SK-N-SH treated with all-trans-retinoic acid at 6 μM for 48 hours (cell line): ENCODE measurements at places on chromosomes 11 and 22.

DNA sequence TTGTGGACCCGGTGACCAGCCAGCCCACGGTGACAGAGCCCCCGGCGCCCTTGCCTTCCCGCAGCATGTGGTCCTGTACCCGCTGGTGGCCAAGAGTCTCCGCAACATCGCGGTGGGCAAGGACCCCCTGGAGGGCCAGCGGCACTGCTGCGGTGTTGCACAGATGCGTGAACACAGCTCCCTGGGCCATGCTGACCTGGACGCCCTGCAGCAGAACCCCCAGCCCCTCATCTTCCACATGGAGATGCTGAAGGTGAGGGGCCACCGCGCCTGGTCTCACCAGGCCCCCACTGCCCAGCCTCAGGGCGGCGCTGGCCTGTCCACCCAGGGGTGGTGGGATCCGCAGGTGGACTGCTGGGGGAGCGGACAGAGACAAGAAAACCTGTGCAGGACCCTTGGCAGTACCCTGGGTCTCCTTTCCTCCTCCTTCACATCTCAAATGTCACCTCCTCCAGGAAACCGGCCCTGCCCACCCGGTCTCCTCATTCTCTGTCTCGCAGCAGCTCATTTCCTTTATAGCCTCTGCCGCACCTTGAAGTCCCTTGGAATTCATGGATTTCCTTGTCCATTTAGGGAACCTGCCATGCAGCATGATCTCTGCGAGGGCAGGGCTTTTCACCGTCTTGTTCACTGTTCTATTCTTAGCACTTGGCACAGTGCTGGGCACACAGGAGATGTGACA lies 6.5 kb downstream of the AIP start:
- ATAC-seq: no peak

GRCh38 chr11:3853899-3854659 lies 1.4 kb upstream of the STIM1 start:
- no peak for ATAC-seq

- peak; percentile 92 for ATAC-seq
These were observed 1054.7 kb upstream of the CNTN5 start for GRCh38 chr11:97965849-97966646.

DNA sequence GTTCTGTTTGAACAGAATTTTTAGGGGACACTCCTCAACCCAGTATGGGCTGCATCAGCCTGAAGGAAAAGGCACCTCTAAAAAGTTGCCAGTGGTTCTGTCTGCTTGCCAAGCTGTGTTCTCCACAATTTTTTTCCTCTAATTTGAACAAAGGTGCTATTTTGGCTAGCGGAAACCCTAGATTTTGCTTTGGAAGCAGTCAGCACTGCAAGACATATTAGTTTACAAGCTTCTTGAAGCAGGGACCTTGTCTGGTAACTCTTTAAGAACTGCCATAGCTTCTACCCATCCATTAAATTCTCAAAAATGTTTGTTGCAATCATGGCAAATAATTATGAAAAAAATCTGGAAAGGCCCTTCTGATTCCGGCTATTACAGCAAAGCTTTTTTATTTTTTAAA lies 75.6 kb upstream of the HEPHL1 start:
- ATAC-seq: no peak

DNA sequence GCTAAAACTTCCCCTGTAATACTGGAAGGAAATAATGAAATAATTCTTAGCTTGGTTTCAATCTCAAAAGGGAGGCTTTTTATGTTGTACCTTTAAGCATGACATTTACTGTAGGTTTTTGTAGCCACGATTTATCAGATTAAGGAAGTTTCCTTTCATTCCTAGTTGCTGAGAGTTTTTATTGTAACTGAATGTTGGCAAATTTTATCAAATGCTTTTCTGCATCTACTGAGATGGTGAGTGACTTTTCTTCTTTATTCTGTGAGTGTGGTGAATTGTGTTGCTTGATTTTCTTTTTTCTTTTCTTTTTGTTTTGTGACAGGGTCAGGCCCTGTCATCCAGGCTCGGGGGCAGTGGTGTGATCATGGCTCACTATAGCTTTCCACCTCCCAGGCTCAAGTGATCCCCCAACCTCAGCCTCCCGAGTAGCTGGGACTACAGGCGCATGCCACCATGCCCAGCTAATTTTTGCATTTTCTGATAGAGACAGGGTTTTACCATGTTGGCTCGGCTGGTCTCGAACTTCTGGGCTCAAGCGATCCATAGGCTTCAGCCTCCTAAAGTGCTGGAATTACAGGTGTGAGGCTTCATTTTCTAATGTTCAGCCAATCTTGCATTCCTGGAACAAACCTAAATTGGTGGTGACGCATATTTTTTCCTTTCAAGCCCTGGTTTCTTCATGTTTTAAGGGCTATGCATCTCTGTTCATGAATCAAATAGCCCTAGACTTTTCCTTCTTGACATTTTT lies 26.2 kb downstream of the SUSD2 start:
- peak; percentile 48 for ATAC-seq

DNA sequence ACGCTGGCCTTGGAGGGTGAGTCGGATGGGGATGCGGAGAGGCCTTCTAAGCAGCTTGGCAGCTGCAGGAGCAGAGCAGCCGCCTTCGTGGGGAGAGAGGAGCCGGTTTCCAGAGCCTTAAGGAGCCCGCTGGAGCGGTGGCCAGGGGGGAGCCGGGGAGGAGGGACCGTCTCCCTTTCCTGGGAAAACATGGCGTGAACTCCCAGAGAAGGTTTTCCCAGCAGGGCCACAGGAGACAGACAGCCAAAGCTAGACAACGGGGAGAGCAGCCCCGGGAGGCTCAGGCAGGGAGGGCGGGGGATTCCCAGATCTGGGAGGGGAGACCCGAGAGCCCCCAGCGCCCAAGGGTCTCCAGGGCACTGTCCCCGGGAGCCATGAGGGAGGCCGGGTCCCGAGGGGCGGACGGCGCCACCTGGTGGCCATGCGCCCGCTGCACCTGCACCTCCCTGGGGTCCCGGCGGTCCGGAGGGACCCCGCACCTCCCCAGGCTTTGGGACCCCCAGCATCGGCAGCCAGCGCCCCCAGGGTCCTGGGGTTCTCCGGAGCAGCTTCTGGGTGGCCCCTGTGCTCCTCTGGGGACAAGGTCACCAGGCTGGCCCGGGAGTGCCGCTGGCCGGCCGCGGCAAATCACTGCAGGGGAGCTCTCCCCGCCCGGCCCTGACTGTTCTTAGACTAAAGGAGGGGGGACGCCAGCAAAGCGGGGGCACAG lies 2.4 kb upstream of the SYT8 start:
- peak; percentile 78 for ATAC-seq

GRCh38 chr11:31643857-31644256 lies 134.3 kb downstream of the ELP4 start:
- ATAC-seq: peak; percentile 83

GRCh38 chr11:77723024-77723423 lies 85.4 kb upstream of the CLNS1A start:
- ATAC-seq: no peak

- no peak for ATAC-seq
These were observed 4.6 kb upstream of the DNAL4 start for GRCh38 chr22:38798496-38798895.

DNA sequence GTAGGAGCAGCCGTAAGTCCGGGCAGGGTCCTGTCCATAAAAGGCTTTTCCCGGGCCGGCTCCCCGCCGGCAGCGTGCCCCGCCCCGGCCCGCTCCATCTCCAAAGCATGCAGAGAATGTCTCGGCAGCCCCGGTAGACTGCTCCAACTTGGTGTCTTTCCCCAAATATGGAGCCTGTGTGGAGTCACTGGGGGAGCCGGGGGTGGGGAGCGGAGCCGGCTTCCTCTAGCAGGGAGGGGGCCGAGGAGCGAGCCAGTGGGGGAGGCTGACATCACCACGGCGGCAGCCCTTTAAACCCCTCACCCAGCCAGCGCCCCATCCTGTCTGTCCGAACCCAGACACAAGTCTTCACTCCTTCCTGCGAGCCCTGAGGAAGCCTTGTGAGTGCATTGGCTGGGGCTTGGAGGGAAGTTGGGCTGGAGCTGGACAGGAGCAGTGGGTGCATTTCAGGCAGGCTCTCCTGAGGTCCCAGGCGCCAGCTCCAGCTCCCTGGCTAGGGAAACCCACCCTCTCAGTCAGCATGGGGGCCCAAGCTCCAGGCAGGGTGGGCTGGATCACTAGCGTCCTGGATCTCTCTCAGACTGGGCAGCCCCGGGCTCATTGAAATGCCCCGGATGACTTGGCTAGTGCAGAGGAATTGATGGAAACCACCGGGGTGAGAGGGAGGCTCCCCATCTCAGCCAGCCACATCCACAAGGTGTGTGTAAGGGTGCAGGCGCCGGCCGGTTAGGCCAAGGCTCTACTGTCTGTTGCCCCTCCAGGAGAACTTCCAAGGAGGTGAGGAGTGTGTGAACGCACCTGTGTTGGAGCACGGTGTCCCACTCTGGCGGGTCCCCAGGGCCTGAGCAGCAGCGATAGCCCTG lies at the start of gene TAGLN:
Gene TAGLN (plus strand): TSS at position 318 of the 863 bp plus-strand sequence. CDS start 3,644 bp downstream, outside the sequence.
- ATAC-seq: peak; percentile 85

- no peak for ATAC-seq
These were observed 4274.9 kb upstream of the OR11H1 start for GRCh38 chr22:11253000-11253511.

GRCh38 chr11:114280696-114281095 lies 15.5 kb upstream of the NNMT start:
- ATAC-seq: peak; percentile 95

DNA sequence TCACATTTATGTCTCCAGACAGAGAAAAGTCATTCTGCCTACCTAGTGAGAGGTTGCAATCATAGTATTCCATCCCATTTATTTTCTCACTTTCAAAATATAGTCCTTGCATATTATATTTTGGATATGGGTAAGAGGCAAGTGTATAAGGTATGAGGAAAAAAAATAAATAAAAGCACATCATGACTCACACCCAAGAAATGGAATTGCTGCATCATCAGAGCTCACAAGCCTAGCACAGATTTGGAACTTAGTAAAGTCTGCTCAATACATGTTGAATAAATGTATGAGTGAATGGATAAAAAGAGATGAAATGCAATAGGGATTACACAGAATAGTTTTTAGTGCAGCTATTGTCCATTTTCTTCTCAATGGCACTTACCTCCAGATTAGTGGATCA lies 2.5 kb upstream of the OR51G1 start:
- ATAC-seq: no peak

DNA sequence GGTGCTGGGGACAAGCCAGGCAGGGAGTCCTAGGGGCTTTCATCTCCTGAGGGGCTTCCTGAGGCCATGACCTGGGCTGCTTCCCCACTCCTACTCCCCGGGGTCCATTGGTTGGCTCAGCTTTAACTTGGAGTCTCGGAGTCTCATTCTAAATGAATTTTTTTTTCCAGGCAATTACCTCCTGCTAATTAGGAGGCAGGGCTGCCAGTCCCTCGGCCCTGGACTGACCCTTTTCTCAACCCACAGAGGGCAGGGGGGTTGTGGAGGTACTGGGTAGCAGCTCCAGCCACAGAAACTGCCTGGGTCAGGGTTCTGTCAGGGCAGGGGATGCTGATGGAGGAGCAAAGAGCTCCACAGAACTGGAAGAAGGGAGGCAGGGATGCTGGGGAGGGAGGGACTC lies 11.9 kb downstream of the SYT7 start:
- no peak for ATAC-seq

GRCh38 chr22:50143096-50143495 lies 27.4 kb upstream of the PANX2 start:
- ATAC-seq: no peak

- no peak for ATAC-seq
These were observed 8.6 kb upstream of the IGLL5 start for GRCh38 chr22:22878801-22879674.

DNA sequence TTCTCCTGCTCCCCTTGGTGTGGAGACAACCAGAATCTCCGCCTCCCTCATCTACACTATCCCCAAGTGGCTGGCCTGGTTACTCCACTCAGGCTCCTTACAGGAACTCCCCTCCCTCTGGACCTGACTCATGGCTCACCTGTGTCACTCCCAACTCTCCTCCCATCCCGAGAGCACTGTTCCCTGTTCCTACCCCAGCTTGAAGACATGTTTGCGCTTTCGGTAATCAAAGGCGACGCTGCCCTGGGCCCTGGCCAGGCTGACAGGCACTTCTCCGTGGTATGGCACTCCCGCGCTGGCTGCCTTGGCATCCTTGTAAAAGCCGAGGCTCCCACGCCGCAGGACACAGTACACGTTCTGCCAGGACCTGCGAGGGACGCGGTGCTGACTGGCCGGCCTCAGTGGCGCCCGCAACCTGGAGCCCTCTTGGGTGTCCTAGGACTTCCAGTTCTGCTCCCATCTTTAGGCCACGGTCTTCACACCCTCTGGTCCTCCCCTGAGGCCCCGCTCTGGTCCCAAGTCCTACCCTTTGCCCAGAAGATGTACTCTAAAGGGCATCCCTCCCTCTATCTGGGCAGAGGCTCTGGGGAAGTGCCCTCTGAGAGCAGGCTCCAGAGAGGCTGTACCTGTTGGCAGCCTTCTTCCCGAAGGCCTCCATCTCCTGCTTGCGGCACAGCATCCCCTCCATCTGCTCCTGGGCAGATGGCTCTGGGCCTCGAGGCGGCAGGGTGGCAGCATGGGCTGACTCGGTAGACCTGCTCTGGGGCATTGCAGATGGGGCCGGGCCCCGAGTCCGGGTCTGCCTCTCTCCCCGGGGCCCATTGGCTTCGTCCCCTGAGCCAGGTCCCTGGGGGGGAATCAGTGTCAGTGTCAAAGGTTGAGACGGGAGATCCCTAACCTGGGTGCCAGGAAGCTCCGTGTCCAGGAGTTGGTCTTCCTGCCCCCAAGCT lies 9.4 kb upstream of the RBM4B start:
- ATAC-seq: no peak

DNA sequence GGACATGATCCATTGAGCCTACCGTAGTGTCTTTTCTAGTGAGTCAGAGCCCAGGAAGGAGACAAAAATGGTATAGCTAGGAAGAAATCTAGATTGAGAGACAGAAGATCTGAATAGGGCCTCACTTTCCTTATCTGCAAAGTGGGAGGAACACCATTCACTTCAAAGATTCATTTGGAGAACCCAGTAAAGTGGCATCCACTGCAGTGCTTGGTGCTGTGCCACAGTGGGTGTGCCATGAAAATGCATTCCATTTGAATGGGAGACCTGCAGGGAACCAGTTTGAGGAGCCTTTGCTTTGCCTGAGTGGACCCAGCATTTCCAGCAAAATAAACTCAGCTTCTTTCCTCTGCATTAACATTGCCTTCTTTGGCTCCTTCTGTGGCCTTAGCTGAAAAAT lies 470.5 kb upstream of the CADM1 start:
- ATAC-seq: no peak

GRCh38 chr11:125344846-125345420 lies 151.1 kb downstream of the FEZ1 start:
- ATAC-seq: no peak

- no peak for ATAC-seq
These were observed 384.8 kb downstream of the TMEM135 start for GRCh38 chr11:87422566-87422965.

DNA sequence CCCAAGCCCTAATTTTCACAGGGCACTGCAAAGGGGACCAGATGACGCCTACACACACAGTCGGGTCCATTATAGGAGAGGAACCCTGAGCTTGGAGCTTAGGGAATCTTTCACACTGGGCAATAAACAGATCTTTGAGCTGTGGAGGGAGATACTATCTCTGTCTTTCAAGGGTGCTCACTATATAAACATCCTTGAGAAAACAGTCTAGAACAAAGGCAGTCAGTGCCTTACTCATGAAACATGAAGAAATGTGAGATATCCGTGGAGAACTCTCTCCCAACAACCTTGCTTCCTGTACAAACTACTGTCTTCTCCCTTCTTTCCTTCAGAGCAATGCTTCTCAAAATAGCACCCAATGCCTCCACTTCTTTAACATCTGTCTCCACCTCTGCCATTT lies 109.0 kb upstream of the APOA1 start:
- ATAC-seq: no peak
